ENCODE measurements at places on chromosomes 13 and 19. TPM values are rescaled to one million over a fixed set of nuclear protein-coding genes. Genes with fewer than 3 reads are reported as not detected.

The CD79A gene
- total RNA-seq, result 0.64 TPM

The FUT1 gene
- 0.39 TPM for total RNA-seq

The ATP1A3 gene
- total RNA-seq, result 0.13 TPM

The KIR3DL1 gene
- not detected for total RNA-seq

The KIRREL2 gene
- total RNA-seq, result not detected

The TYROBP gene
- total RNA-seq, result not detected

The KIR2DL4 gene
- not detected for total RNA-seq

The B9D2 gene
- total RNA-seq, result 5.3 TPM

The MEF2B gene
- total RNA-seq, result 0.48 TPM

The ZNF181 gene
- total RNA-seq, result 8.5 TPM
